ENCODE measurements at places on chromosomes 6 and 20.

GRCh38 chr6:119073307-119074051, 5.0 kb downstream of the FAM184A start:
- no peak for DNase-seq
- H3K27me3 ChIP-seq = no peaks in the 10 kb centered on the region
- H3K4me1 ChIP-seq = peaks cover 47% of the 10 kb centered on the region
- H3K36me3 ChIP-seq = no peaks in the 10 kb centered on the region
- H3K4me3 ChIP-seq = peak overlapping the region; percentile 6
- no peak overlapping the region for H3K27ac ChIP-seq

DNA sequence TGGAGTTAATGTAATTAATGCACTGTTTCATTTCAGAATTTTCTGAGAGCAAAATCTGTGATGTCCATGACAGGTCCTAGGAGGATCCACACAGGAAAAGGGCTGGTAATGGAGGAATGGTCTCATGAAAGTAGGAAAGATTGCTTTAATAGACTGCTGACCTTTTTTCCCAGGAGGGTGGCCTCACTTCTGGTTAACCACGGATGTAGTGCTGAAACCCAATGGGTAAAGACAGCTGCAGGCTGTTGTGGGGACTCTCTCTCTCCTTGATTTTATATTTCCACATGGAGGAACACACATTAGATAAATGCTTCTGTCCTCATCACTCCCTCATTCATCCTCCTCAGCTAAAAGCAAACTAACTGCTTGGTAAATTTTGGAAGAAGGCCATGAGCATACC, 23.6 kb upstream of the RIPOR2 start:
- peak overlapping the region; percentile 89 for H3K27ac ChIP-seq
- no peaks in the 10 kb centered on the region for H3K27me3 ChIP-seq
- H3K4me1 ChIP-seq = peaks cover 83% of the 10 kb centered on the region
- DNase-seq = no peak
- peaks cover 15% of the 10 kb centered on the region for H3K36me3 ChIP-seq

GRCh38 chr6:14321992-14322772, 204.6 kb downstream of the CD83 start:
- H3K27ac ChIP-seq = no peak overlapping the region
- peaks cover 35% of the 10 kb centered on the region for H3K4me1 ChIP-seq
- no peak for DNase-seq
- H3K36me3 ChIP-seq = no peaks in the 10 kb centered on the region

DNA sequence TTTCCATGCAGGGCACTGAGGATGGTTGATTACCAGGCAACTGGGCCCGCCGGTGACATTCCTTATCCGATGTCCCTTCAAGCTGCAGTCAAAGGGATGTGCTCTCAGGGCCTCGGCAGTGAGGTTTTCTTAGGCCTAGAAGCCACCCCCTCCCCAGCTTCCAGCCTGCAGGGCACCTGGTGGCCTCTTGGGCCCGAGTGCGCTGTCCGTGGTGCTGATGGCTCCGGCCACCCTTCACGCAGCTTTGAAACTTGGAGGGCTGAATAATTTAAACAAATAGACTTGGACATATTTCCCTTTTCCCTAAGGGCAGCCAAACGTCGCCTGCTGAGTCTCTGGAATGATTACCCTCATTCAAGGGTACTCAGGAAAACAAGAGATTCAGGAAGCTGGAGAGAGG, 8.9 kb upstream of the MLN start:
- peaks cover 20% of the 10 kb centered on the region for H3K4me1 ChIP-seq
- peak; percentile 49 for DNase-seq
- peaks cover 68% of the 10 kb centered on the region for H3K27me3 ChIP-seq
- no peak overlapping the region for H3K27ac ChIP-seq

DNA sequence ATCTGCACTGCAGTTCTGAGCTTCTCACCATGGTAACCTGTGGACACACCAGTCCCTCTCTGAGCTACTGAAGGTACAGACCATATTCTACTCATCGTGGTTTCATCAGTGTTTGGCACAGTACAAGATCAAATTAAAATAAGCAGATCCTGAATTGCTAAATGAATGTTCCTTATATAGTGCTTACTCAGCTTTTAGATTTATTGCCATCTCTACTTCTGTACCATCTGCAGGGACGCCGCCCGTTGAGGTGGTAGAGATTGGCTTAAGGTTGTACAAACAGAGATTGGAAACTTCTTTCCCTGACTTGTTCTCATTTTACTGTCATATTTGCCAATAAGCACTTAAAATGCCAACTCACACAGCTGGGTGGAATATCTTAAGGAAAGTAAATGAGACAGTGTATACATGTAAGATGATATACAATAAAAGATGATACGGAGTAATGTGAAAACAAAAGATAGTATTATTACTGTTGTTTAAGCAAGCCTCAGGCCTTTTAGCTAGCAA, 223.4 kb upstream of the FOXQ1 start:
- H3K4me3 ChIP-seq = no peak overlapping the region
- H3K4me1 ChIP-seq = no peaks in the 10 kb centered on the region
- H3K27me3 ChIP-seq = peaks cover 8% of the 10 kb centered on the region
- no peak overlapping the region for H3K27ac ChIP-seq
- no peaks in the 10 kb centered on the region for H3K36me3 ChIP-seq

- DNase-seq = no peak
- peaks cover 2% of the 10 kb centered on the region for H3K36me3 ChIP-seq
- no peaks in the 10 kb centered on the region for H3K4me1 ChIP-seq
- no peak overlapping the region for H3K27ac ChIP-seq
- peaks cover 22% of the 10 kb centered on the region for H3K27me3 ChIP-seq
Observed at GRCh38 chr6:170072246-170072645, 218.6 kb downstream of the DLL1 start.
